ENCODE measurements at places on chromosomes 6 and 20. TPM values are rescaled to one million over a fixed set of nuclear protein-coding genes. Genes with fewer than 3 reads are reported as not detected.
A peak's percentile ranks its signal among the peaks of the same experiment; 100 is the strongest.

DNA sequence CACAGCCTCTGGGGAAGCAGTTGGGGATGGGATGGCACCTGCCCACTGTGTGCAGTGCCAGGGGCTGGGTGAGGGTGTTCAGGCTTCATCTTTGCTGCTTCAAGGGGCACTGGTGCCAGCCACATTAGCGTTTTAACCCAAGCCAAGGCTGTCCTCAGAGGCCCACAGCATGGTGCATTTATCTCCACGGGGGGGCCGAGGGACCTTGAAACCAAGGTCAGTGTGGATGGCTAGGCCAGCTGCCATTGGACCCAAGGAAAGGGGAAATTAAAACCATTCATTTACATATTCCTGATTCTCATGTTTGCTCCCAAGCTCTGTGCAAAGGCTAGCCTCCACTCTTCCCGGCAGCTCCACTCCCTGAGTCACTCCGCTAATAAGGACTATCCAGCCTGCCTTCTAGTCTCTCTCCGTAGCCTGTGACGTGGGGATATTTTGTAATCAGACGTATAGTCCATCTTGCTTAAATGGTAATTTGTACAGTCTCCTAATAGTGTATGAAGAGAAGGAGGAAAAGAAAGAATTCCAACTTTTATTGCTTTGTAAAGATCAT, 197.1 kb downstream of the CDH4 start:
- H3K36me3 ChIP-seq = no peaks in the 10 kb centered on the region
- no peaks in the 10 kb centered on the region for H3K4me1 ChIP-seq

GRCh38 chr20:23130622-23131140, 44.6 kb upstream of the CD93 start:
- no peak overlapping the region for H3K27ac ChIP-seq
- no peaks in the 10 kb centered on the region for H3K4me1 ChIP-seq
- H3K27me3 ChIP-seq = no peaks in the 10 kb centered on the region
- DNase-seq = no peak
- no peaks in the 10 kb centered on the region for H3K36me3 ChIP-seq

DNA sequence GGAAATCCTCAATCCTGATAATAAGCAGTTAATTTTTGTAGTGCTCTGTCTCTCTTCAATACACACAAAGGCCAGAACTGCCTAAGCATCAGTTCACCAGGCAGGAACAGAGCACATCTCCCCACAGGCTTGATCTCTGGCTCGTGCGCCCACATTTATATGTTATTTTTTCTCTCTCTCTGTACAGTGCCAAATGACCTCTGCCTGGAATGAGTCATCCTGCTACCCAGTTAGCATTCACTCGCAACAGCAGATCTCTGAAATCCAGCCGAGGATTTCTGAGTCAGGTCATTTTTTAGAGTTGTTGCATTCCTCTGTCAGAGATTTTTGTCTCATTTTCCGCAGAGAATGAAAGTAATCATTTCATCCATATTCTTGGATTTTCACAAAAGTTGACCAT, 107.1 kb downstream of the COL12A1 start:
- no peaks in the 10 kb centered on the region for H3K36me3 ChIP-seq
- no peak overlapping the region for H3K27ac ChIP-seq
- peak; percentile 17 for DNase-seq
- H3K27me3 ChIP-seq = no peaks in the 10 kb centered on the region
- no peak overlapping the region for H3K4me3 ChIP-seq

DNA sequence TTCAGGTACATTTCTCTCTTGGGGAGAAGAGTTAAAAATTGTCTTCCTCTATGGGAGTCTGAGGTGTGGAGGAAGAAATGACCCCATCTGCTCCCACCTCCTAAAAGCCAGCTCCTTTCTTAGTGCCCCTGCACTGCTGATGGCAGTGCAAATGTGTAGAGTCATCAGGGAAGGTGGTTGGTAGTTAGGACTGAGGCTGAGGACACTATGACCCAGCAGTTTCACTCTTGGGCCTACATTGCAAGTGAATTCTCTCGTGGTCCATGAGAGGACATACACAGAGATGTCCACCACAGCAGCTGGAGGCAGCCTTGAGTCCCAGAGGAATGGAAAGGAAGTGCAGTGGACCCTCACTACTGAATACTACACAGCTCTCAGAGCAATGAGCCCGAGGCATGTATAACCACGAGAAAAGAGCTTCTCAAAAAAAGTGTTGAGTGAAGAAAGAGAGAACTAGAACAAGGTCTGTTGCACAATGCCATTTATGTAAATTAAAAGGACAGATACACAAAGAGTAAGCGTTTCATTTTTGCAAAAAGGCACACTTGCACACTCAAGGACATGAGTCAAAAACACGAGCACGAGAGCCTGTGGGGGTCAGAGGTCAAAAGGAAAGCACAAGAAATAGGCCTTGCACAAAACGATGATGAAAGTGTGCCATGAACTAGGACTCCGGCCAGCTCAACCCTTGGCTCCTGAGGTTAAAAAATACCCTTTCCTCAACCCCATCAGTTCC, 308.2 kb upstream of the PRND start:
- H3K4me3 ChIP-seq = no peak overlapping the region
- no peak for DNase-seq
- no peaks in the 10 kb centered on the region for H3K36me3 ChIP-seq

GRCh38 chr6:108777536-108777935, 70.7 kb upstream of the ARMC2 start:
- no peak overlapping the region for H3K27ac ChIP-seq
- DNase-seq = no peak
- no peaks in the 10 kb centered on the region for H3K36me3 ChIP-seq
- no peaks in the 10 kb centered on the region for H3K4me1 ChIP-seq
- no peak overlapping the region for H3K4me3 ChIP-seq

- H3K27me3 ChIP-seq = peaks cover 9% of the 10 kb centered on the region
- peaks cover 11% of the 10 kb centered on the region for H3K4me1 ChIP-seq
- no peak for DNase-seq
- H3K4me3 ChIP-seq = no peak overlapping the region
- no peak overlapping the region for H3K27ac ChIP-seq
Measured at GRCh38 chr6:123802351-123802696, 1.3 kb upstream of the NKAIN2 start.

DNA sequence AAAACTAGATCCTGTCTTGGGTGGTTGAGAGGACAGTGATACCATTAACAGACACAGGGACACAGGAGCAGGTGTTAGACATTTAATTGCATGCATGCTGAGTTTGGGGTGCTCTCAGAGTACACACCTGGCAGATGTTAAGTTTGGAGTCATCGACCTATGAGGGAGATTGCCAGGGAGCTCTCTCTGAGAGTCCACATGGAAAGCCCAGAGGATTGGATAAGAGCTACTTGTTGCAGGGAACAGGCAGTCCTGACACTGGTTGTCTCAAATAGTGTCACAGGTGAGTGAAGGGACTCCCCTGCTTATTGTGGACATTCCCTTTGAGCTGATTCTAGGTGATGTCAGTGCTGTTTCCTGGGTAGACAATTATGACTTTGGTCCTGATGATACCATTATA, 3.1 kb downstream of the ATRN start:
- H3K4me1 ChIP-seq = peaks cover 13% of the 10 kb centered on the region
- no peaks in the 10 kb centered on the region for H3K27me3 ChIP-seq
- no peak overlapping the region for H3K27ac ChIP-seq
- DNase-seq = no peak
- H3K4me3 ChIP-seq = no peak overlapping the region

GRCh38 chr20:24501764-24502556, 32.5 kb downstream of the SYNDIG1 start:
- no peak overlapping the region for H3K4me3 ChIP-seq
- H3K27me3 ChIP-seq = no peaks in the 10 kb centered on the region
- no peaks in the 10 kb centered on the region for H3K36me3 ChIP-seq
- no peak overlapping the region for H3K27ac ChIP-seq
- no peak for DNase-seq
- H3K4me1 ChIP-seq = no peaks in the 10 kb centered on the region

DNA sequence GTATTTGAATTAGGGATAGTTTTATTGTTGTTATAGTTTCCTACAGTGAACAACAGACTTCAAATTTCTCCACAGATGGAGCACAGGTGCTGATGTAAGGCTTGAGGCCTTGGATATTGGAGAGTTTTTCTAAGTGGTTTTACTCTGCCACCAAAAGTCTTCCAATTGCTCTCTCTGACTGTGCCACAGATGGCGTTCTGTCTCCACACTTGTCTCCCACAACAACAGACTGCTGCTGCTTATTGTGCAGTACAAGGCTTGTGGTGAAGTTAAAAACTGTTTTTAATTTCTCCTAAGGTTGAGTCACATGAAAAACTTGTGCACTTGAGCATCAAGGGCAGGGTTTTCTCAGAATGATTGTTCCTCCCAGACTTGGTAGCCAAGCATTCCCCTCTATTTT, 460.9 kb upstream of the KHDRBS2 start:
- no peak overlapping the region for H3K27ac ChIP-seq
- H3K36me3 ChIP-seq = no peaks in the 10 kb centered on the region
- H3K27me3 ChIP-seq = no peaks in the 10 kb centered on the region
- no peak for DNase-seq

DNA sequence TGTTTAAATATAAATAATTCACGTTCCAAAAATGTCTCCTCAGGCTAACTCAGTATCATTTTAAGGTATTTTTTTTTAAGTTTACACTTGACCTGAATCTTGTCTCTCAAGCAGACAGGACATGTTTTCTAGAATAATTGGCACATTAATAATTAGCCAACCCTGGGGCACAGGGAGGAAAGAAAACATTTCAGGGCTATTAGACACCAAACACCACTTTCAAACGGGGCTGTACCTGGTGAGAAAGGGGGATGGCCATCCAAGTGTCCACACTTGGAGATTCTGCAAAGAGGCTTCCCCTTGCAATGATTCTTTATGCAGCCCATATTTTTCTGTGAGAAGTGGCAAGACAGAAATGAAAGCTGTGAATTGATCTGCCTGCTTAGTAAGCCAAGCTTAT, 560.8 kb downstream of the CD109 start:
- no peak overlapping the region for H3K27ac ChIP-seq
- DNase-seq = no peak

- no peaks in the 10 kb centered on the region for H3K4me1 ChIP-seq
- no peaks in the 10 kb centered on the region for H3K27me3 ChIP-seq
- no peak for DNase-seq
- H3K4me3 ChIP-seq = no peak overlapping the region
Measured at GRCh38 chr6:20747991-20748390, 213.7 kb downstream of the CDKAL1 start.

DNA sequence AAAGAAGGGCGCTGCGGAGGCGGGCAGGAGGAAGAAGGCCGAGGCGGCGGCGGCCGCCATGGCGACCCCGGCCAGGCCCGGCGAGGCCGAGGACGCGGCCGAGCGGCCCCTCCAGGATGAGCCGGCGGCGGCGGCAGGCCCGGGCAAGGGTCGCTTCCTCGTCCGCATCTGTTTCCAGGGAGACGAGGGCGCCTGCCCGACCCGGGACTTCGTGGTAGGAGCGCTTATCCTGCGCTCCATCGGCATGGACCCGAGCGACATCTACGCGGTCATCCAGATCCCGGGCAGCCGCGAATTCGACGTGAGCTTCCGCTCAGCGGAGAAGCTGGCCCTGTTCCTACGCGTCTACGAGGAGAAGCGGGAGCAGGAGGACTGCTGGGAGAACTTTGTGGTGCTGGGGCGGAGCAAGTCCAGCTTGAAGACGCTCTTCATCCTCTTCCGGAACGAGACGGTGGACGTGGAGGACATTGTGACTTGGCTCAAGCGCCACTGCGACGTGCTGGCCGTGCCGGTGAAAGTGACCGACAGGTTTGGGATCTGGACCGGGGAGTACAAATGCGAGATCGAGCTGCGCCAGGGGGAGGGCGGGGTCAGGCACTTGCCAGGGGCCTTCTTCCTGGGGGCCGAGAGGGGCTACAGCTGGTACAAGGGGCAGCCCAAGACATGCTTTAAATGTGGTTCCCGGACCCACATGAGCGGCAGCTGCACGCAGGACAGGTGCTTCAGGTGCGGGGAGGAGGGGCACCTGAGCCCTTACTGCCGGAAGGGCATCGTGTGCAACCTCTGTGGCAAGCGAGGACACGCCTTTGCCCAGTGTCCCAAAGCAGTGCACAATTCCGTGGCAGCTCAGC, 780 bp downstream of the ZCCHC3 start:
- peak; percentile 84 for DNase-seq
- H3K36me3 ChIP-seq = no peaks in the 10 kb centered on the region
- no peaks in the 10 kb centered on the region for H3K27me3 ChIP-seq
- H3K27ac ChIP-seq = peak overlapping the region; percentile 99

DNA sequence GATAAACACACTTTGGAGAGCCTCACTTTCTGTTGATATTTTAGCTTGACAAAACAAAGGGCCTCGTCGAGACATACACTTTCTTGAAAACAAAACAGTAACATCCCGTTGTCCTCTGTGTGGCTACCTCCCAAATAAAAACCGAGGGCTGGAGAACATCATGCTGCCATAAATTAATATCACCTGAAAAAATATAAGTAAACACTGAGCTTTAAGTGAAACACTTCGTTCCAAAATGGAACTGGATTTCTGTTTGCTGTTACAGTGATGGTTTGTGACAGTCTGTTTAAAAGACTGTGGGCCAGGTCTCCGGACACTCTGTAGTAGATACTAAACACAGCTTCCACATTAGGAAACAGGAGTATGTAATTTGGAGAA, 187.2 kb downstream of the SMOC2 start:
- H3K4me3 ChIP-seq = no peak overlapping the region
- no peaks in the 10 kb centered on the region for H3K36me3 ChIP-seq
- DNase-seq = no peak
- no peaks in the 10 kb centered on the region for H3K27me3 ChIP-seq
- H3K27ac ChIP-seq = no peak overlapping the region

DNA sequence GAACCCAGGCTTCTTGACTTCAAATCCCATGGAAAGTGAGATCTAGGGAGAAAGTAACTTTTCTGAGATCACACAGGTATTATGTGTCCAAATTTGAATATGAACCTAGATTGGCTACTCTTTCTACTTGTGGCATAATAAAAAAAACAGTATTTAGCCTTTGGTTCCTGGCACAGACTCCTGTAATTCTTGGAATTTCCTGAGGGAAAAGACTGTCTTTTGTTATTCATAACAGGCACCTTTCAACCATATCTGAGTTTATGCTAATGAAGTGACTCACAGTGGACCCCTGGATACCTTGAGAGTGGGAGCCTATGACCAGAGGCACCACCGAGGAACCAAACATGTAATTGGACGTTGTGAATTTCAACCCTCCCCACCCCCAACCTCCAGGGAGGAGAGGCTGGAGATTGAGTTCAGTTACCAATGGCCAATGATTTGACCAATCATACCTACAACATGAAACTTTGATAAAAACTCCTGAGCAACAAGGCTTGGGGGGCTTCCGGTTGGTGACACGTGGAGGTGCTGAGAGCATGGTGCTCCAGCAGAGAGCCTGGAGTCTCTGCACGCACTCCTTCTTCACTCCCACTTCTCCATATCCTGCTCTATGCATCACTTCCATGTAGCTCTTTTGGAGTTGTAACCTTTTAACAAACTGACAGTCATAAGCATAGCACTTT, 48.8 kb downstream of the LAMA4 start:
- H3K4me1 ChIP-seq = no peaks in the 10 kb centered on the region
- no peak for DNase-seq
- H3K36me3 ChIP-seq = no peaks in the 10 kb centered on the region
- H3K4me3 ChIP-seq = no peak overlapping the region
- no peaks in the 10 kb centered on the region for H3K27me3 ChIP-seq
- H3K27ac ChIP-seq = peak overlapping the region; percentile 8

GRCh38 chr6:89950879-89951391, 56.7 kb downstream of the GJA10 start:
- H3K27ac ChIP-seq = no peak overlapping the region
- no peaks in the 10 kb centered on the region for H3K36me3 ChIP-seq
- H3K4me3 ChIP-seq = no peak overlapping the region
- H3K27me3 ChIP-seq = no peaks in the 10 kb centered on the region
- DNase-seq = no peak

Gene SOX18
- not detected for total RNA-seq

Gene LTB
- 14.9 TPM for total RNA-seq

Gene DEFB132
- total RNA-seq = not detected

Gene GSTA1
- total RNA-seq = 387 TPM

Gene NOP56
- 113 TPM for total RNA-seq

Gene UST
- total RNA-seq = 3.2 TPM

All from Peyer's patch (tissue), 4 donors.